Hepatocyte (in vitro differentiated cells): ENCODE measurements at places on chromosomes 11 and 22. TPM values are rescaled to one million over a fixed set of nuclear protein-coding genes. Genes with fewer than 3 reads are reported as not detected.

UBQLNL gene
- 0.53 and 0.76 TPM in 2 replicates for total RNA-seq

DNA sequence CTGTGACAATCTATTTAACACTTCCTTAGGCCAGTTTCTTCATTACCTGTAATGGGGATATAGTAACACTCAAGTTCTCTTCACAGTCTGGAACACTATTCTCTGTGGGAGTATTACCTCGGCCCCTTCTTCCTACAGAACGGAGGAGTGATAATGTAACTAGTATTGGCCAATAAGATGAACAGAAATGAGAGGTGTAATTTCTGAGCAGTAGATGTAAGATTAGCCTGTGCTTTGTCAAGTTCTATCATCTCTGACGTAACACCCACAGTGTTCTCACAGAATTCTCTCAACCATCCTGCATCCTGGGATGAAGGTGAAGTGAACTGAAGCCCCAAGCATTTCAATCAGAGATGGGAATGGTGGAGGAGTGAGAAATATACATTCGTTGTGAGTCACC lies 65.2 kb upstream of the TOP3B start:
- no peak for DNase-seq

GRCh38 chr11:113715882-113716625 lies 9.9 kb upstream of the TMPRSS5 start:
- DNase-seq: no peak

DNA sequence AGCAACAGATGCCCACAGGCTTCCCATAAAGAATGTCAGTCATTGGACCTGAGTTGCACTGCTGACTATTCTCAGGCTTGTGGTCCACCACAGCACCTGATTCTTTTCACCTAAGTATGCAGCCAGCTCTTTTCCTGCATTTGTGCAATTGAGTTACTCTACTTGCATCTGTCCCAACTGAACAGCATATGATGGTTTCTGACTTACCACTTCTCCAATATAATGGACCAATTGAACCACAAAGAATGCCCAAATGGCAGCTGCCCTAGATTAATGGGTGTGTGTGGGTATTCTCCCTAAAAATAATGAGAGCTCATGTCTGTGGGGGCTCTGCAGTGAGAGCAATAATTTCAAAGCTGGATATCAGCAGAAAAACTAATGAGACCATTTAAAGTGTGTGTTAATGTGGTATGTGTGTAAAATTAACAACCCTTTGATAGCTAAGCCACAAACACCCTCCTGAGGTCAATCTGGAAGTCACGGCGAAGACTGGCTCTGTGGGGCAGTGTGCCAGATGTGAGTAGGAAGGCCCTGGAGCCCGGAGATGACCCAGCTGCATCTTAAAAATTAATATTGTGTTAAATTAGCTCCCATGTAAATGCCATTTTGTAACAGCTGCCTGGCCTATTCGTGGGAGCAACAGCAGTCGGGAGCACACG lies 43.8 kb downstream of the SC5D start:
- DNase-seq: no peak

- DNase-seq: no peak
These were observed 22.6 kb upstream of the MGAT3 start for GRCh38 chr22:39434243-39434653.

DNA sequence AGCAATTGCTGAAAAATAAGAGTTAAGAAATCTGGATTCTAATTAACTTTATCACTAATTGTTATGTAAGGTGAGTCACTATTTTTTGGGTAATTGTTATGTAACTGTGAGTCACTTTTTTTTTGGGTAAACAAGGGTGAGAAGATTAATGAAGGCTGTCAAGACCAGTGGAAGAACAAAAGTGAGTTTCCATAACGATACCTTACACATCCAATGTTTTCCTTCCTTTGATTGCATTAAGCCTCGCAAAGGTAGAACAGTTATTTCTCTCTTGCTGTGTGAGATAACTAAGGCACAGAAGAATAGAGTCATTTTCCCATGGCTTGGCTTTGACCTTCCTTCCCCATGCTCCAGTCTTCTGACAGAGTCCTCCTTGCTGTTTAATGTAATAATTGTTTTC lies 374.7 kb downstream of the DDX10 start:
- DNase-seq: no peak

BACE1-AS gene
- 3.6 and 3.9 TPM in 2 replicates for total RNA-seq

DNA sequence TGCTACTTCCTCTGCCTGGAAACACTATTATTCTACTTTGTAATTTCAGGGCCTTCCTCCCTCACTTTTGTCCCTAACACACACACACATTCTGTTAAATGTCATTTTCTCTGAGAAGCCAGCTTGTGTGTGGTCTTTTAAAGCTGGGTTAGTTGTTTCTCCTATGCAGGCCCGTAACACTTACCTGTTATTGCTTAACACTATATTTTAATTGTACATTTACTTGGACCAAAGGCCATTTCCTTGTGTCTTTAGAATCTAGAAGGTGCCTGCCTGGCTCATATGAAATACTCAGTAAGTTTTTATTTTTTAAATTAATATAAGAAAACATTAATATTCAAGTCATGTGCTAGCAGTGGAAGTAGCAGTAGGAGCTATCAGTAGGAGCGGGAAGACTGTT lies 30.6 kb downstream of the FAR1 start:
- DNase-seq: no peak

DNA sequence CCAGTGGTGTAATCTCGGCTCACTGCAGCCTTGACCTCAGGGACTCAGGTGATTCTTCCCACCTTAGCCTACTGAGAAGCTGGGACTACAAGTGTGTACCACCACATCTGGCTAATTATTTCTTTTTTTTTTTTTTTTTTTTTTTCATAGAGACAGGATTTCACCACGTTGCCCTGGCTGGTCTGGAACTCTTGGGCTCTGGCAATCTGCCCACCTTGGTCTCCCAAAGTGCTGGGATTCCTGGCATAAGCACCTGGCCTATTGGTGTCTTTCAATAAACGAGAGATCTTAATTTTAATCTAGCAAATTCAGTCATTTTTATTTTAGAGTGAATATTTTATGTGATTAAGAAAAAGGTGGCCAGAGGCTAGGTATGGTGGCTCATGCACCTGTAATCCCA lies 40.1 kb downstream of the DGCR2 start:
- no peak for DNase-seq

DNA sequence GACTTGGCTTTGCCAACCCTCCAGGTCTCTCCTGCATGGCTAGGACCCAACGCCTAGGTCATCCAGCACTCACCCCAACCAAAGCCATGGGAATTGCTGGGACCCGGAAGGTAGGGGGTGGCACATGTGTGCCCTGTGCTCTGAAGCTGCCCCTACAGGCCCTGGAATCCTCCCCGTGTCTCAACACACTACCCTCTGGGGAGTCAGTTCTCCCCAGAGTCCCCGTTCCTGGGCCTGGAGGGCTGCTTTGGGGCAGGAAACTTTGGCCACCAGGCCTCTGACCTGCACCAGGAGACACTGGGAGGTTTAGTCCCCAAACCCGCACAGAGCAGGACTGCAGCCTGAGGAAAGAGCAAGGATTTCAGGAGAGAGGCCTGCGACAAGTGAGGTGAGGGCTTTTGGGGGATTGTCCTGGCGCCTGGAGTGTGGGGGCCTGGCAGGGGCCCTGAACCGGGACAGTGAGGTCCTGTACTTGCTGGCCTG lies 495 bp upstream of the IFITM1 start:
- no peak for DNase-seq
